ENCODE measurements at places on chromosomes 13 and 19.

DNA sequence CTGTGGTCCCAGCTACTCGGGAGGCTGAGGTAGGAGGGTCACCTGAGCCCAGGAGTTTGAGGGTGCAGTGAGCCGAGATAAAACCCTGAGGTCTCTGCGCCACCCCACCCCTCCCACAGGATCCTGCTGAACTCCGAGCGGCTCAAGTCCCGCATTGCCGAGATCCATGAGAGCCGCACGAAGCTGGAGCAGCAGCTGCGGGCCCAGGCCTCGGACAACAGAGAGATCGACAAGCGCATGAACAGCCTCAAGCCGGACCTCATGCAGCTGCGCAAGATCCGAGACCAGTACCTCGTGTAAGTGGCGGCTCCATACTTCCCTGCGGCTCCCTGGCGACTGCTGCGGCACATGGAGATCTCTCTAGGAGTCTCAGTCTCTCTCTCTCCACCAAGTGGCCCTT lies 6.6 kb upstream of the IFI30 start:
- DNase-seq = no peak

DNA sequence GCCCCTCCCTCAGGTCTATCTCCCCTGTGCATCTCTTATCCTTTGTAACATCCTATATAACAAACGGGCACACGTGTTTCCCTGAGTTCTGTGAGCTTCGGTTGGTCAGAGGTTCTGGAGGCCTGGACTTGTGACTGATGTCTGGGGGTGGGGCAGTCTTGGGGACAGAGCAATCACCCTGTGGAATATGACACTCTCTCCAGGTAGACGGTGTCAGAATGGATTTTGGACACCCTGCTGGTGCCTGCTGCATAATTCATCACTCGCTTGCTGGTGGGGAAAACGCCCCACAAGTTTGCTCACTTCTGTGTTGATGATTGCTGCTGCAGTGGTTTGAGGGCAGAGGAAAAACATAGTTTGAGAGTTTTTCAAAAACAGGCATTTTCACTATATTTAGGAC lies 223.2 kb downstream of the UQCRFS1 start:
- no peak for DNase-seq

DNA sequence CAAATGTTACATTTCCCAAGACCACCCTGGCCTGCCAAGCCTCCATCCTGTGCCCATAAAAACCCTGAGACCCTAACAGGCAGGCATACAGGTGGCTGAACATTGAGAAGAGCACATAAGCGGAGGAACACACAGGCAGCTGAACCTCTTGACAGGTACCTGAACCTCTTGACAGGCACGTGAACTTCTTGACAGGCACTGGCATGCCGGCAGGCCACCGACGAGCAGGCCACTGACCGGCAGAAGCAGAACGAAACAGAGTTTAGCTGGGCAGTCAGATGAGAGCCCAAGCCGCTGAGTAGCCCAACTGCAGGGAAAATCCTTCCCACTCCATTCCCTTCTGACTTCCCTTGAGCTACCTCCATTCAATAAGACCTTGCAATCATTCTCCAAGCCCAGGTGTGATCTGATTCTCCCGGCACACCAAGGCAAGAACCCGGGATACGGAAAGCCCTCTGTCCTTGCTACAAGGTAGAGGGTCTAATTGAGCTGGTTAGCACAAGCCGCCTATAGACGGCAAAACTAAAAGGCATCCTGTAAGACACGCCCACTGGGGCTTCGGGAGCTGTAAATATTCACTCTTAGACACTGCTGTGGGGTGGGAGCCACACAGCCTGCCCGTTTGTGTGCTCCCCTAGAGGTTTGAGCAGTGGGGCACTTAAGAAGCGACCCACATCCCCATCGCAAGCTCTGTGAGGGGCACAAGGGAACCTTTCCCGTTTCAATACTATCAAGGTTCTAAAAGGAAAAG lies 2613.9 kb upstream of the PCDH20 start:
- DNase-seq = no peak

DNA sequence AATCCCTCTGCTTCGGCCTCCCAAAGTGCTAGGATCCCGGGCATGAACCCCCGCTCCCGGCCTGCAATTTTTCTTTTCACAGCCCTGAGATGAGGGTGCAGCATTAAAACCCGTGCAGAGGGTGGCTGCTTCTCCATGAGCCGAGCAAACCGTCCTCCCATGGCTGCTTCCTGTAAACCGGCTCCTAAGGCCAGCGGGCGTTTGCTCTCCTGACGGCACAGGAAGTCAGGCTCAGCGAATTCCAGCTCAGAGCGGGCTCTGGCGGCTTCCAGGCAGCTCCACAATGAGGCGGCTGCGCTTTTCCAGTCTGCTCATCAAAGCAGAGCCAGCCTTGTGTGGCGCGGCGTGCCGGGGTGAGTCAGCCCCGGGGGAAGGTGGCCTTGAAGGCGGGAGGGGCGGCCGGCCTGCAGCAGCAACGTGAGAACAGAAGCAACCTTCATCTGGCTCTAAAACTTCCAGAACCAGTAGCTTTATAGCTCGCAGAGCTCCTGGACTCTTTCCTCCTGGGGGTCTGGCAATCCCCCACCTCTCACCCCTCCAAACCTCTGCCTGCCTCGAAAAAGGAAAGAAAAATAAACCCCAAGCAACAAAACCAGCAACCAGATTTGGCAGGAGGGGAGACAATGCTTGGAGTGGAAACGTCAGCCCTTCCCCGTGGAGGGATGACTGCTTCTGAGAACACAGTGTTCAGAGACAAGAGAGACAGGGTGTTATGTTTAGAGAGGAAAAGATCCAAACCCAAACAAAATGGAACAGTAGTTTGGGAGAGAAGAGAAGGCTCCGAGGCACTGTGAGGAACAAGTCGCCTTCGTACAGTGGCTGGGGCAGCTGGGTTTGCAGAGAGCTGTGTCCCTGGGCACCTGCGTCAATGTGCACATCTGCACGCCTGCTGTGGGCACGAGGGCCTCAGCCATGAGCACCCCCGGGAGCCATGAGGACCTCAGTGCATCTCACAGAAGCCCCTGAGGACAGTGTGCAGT lies 67.8 kb downstream of the GADD45B start:
- peak; percentile 76 for DNase-seq

GRCh38 chr19:7595466-7596133 lies at the start of gene CAMSAP3:
Gene CAMSAP3 (plus strand): TSS chr19:7595863. CDS start chr19:7596003, 140 bp downstream.
- peak; percentile 58 for DNase-seq

GRCh38 chr13:67857581-67858310 lies 627.6 kb upstream of the PCDH9 start:
- no peak for DNase-seq

DNA sequence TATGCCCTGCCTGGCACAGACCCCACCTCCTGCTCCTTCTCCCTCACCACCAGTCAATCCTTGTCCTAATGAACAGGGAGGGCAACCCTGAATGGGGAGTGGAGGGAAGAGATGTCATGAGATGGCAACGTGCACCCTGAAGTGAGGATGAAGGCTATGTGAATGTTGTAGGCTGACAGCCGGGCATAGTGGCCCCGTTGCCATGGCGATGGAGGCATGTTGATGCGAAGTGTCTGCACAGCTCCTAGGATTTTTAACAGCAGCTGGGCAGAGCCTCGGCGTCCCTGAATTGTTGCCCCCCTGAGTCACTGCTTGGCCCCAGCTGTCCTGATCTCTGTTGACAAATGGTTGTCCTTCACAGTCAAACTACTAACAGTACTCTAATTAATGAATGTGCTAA lies 4.8 kb upstream of the ALOX5AP start:
- no peak for DNase-seq

DNA sequence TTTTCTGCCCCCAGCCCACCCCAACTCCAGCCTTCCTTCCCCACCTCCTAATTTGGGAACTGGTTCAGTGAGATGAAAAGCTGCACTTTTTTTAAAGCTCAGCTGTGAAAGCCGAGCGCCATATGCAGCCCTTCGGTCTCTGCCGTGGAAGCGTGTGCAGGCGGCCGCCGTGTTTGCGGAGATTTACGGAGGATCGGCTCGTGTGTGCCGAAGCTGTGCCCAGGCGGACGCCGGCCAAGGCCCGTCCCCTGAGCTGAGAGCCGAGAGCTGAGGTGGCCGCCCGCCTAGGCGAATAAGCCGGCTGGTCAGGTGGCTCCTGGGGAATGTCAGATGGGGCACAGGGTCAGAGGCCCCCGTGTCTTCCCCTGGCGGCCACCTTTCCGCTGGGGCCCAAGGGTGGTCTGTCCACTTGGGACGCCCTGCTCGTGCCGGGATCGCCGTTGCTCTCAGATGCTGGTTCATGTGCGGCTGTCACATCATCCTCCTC lies 78.7 kb downstream of the ZNF536 start:
- no peak for DNase-seq

DNA sequence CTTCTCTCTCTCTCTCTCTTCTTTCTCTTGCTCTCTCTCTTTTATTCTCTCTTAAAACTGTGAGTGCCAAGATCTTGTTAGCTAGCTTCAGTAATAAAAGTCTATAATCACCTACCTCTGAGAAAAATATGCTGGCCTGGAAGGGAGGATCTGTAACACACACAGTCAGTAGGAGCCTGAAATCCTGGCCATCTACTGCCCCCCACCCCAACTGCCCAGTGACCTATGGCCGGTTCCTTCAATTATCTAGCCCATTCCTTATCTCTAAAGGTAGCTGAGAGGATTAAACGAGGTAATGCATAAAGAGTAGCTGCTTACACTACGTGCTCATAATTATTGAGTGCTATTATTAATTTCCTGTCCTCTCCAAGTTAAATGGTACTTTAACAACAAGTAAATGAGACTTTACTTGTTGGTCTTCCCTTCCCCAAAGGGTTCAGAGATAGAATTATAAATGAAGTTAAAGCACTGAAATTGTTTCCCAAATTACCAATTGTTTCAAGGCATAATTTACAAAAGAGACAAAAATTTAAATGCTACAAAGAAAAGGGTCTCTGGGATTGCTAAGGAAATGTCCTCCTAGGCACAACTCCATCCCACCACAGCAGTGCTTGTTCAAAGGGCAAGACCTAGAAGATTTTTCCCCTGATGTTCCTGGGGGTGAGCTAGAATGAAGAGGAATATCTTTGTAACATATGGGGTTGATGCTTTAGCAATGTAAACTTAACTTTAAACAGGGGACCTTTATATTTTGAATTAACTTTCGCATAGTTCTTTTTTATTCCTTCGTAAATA lies 1.8 kb downstream of the LCP1 start:
- DNase-seq = no peak

DNA sequence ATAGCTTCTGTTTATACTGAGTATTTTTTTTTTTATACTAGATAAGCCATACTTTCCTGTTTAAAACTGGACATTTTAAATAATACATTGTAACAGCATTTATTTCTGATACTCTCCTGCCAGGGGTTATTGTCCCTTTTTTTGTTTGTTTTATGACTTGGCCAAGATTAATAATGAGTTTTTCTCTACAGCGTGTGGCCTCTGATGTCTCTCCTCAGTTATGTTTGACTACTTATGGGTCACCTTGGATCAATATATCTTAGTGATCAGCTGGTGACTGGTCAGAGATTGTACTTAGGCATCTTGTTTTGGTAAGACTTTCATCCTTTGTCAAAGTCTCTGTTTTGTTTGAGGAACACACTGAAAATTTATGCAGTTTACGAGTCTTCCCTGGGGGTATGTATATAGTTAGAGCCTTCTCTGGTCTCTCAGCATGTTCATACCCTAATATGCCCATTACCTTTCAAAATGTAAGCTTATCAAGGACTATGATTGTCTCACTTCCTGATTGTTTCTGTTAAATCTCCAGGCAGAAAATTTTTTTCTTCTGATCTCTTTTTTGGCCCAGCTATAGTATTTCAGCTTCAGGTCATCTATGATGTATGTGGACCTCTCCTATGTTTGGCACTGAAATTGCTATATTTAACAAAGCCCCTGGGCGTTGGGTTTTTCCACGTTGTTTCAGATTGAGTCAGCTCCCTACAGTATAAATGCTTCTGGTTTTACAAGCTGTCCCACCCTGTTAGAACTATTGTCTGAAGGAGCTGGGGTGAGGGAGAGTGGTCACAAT lies 87.9 kb downstream of the URI1 start:
- DNase-seq = no peak

- no peak for DNase-seq
Measured at GRCh38 chr13:33319859-33320258, 34.3 kb upstream of the STARD13 start.

DNA sequence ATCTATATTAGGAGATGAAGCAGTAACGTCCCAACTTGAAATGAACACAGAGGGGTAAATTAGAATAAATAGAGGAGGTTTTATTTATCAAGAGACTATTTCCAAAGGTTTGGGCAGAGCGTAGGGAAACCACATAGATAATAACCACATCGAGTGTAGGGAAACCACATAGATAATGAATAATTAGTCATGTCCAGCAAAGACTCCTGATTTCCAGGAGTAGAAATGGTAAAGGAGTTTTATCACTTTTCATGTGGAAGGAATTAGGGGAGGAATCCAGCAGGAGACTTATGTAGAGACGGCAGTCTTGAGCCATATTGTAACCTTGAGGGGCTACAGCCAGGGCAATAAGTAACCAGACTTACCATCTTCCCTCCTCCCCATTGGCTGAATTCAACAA lies 136.3 kb upstream of the CSNK1A1L start:
- no peak for DNase-seq

- no peak for DNase-seq
Measured at GRCh38 chr19:38640368-38640767, 7.1 kb upstream of the ACTN4 start.

DNA sequence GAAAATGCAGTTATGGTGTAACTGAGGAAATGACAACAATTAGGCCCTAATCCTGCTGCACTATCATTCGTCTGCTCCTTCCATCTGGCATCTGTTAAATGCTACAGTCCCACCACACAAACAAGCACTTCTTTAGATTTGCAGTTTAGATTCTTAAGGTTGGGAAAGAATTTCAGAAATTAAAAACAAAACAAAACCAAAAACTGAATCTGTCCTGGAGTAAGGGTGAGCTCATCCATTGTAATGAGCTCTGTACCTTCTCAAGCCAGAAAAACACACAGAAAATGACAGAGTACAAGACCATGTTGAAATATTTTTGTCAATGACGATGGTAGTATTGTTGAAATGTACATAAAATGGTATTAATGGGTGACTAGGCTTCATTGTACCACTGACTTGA lies 28.3 kb downstream of the SMAD9 start:
- DNase-seq = no peak

DNA sequence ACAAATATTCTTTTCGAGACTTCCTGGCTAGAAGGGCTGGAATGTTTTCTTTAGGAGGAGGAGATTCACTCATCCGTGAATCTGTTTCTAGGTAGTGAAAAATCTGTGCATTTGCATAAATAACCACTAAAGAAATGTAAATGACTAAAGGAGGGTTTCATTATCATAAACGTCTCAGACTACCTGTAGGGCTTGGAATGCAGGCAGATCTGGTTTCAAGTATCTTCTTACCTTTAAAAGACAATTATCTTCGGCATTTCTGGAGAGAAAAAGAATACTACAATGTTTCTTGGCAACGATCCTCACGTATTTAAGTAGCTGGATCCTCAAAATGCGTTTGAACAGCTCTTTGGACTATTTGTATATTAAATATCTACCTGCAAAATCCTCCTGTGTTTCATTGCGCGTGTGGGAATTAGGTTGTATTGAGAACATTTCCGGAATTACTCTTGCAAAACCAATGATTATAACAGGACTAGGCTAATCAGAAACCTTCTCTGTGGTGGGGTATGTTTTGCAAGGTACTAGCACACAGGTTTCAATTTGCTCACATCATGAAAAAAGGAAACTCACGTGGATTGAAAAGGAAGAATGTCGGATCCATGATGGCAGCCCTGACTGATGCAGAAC lies 291.1 kb upstream of the ARGLU1 start:
- DNase-seq = no peak
